ENCODE measurements at places on chromosomes 16 and 17. TPM values are rescaled to one million over a fixed set of nuclear protein-coding genes. Genes with fewer than 3 reads are reported as not detected.
A peak's percentile ranks its signal among the peaks of the same experiment; 100 is the strongest.

GRCh38 chr17:51078009-51078592 lies 42.6 kb downstream of the SPAG9 start:
- peaks cover 15% of the 10 kb centered on the region for H3K36me3 ChIP-seq
- no peak overlapping the region for H3K4me3 ChIP-seq
- H3K27me3 ChIP-seq, result no peaks in the 10 kb centered on the region
- no peak overlapping the region for H3K27ac ChIP-seq
- DNase-seq, result no peak
- no peaks in the 10 kb centered on the region for H3K4me1 ChIP-seq

DNA sequence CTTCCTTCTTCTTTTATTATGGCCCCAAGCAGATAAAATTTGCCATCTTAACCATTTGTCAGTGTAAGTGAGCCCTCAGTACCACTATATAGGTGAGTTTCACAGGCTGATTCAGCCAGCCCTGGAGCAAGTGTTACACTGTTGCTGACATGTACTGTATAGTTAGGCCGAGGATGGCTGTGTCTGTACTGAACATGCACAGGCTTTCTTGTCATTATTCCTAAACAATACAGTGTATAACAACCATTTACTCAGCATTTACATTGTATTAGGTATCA lies 53.7 kb downstream of the AMFR start:
- no peak overlapping the region for H3K27ac ChIP-seq
- no peaks in the 10 kb centered on the region for H3K27me3 ChIP-seq
- peaks cover 2% of the 10 kb centered on the region for H3K4me1 ChIP-seq

DNA sequence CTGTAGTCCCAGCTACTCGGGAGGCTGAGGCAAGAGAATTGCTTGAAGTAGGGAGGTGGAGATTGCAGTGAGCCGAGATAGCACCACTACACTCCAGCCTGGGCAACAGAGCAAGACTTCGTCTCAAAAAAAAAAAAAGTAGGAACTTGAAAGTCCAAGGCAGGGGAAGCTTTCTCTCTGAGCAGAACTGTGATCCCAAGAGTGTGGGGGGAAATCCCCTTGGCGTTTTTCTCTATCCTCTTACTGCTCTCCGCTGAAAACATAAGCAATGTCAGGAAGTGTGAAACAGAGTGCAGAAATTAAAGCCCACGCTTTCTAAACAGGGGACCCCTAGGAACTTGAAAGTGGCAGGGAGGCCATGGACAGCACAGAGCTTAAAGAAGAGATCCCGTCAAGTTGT lies 9.8 kb upstream of the CMTM3 start:
- no peak overlapping the region for H3K4me3 ChIP-seq
- H3K4me1 ChIP-seq, result no peaks in the 10 kb centered on the region
- H3K36me3 ChIP-seq, result no peaks in the 10 kb centered on the region
- no peaks in the 10 kb centered on the region for H3K27me3 ChIP-seq

The RHBDL3 gene
- 0.14 TPM for polyA plus RNA-seq

The CAVIN1 gene
- 110 TPM for polyA plus RNA-seq

DNA sequence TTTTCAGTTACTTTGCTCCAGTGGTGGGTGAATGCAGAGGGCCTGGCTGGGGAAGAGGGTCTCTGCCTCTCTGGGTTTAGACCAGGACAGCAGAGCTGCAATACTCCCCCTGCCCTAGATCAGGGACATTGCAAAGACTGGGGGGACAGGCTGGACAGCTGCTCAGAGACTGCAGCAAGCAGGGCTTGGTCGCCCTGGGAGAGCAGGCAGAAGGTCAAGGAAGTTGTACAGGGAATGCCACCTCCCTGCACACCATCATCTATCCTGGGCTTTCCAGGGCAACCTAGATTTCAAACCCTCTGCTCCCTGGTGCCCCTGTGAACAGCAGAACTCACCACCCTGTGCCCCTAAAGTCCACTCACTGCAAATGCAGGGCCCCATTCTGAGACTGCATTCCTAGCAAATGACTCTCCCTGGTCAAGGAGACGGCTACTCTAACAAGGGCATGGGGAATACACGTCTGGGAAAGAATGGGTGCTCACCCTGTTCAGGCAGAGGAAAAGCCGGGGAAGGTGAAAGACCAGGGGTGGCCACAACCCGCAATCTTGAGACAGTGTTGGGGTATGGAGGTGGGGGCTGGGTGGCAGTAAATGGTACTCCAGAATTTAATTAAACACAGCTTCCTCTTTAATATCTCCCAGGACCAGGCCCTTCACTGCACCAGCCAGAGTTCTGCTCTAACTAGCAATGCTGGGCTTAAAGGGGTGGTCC lies 1.0 kb downstream of the KIFC3 start:
- no peaks in the 10 kb centered on the region for H3K27me3 ChIP-seq
- peaks cover 4% of the 10 kb centered on the region for H3K36me3 ChIP-seq
- peaks cover 8% of the 10 kb centered on the region for H3K4me1 ChIP-seq
- peak; percentile 44 for DNase-seq
- H3K27ac ChIP-seq, result peak overlapping the region; percentile 95

DNA sequence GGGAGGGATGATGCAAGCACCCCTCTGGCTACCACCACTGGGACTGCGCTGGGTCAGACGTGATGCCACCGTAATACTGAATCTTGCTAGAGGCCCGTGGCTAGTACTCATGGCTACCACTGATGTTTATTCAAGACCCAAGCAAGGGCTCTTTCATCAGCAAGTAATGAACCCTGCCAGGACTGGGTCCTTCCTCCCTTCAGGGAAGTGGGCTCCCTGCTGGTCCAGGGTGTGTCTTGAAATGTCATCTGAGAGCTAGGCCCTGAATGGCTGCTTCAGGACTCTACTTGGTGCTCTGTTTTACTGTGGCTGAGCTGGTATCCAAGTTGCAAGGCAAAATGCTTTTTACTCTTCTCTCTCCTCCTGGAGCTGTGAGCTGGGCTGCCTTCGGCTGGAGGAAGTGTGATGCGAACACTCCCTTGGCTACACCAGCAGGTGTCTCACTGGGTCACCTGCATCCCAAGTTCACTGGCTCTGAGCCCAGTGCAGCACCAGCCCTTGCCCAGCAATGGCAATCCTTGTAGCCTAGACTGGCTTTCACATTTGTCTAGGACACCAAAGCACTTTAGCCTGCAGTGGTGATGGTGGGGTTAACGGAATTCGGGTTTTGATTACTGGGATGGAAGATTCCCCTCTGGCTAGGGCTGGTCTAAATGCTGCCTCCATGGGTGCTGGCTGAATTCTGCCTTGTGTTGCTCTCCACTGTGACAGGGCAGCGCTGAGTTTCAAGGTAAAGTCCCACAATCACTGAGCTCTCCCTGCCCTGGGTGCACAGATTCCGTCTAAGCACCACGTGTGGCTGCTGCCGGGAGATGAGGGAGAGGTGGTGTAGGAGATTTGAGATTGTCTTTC lies 98.6 kb downstream of the USP22 start:
- no peaks in the 10 kb centered on the region for H3K4me1 ChIP-seq
- no peak overlapping the region for H3K4me3 ChIP-seq
- H3K36me3 ChIP-seq, result no peaks in the 10 kb centered on the region
- no peak overlapping the region for H3K27ac ChIP-seq

- peaks cover 5% of the 10 kb centered on the region for H3K4me1 ChIP-seq
- H3K27ac ChIP-seq, result no peak overlapping the region
- H3K4me3 ChIP-seq, result no peak overlapping the region
- H3K36me3 ChIP-seq, result no peaks in the 10 kb centered on the region
- no peaks in the 10 kb centered on the region for H3K27me3 ChIP-seq
Measured at GRCh38 chr17:60351012-60351695, 40.8 kb downstream of the USP32 start.

DNA sequence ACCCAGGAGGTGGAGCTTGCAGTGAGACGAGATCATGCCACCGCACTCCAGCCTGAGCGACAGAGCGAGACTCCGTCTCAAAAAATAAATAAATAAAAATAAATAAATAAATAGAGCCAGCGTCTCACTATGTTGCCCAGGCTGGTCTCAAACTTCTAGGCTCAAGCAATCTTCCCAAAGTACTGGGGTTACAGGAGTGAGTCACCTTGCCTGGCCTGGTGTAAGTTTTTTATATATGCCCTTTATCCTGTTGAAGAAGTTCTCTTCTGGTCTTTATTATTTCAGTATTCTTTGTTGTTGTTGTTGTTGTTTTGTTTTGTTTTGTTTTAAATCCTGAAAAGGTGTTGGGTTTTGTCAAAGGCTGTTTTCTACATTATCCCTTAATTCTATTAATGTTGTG lies 30.1 kb upstream of the ABCC1 start:
- no peaks in the 10 kb centered on the region for H3K4me1 ChIP-seq
- H3K27me3 ChIP-seq, result no peaks in the 10 kb centered on the region
- no peak overlapping the region for H3K27ac ChIP-seq
- H3K4me3 ChIP-seq, result no peak overlapping the region
- no peaks in the 10 kb centered on the region for H3K36me3 ChIP-seq
- DNase-seq, result no peak

DNA sequence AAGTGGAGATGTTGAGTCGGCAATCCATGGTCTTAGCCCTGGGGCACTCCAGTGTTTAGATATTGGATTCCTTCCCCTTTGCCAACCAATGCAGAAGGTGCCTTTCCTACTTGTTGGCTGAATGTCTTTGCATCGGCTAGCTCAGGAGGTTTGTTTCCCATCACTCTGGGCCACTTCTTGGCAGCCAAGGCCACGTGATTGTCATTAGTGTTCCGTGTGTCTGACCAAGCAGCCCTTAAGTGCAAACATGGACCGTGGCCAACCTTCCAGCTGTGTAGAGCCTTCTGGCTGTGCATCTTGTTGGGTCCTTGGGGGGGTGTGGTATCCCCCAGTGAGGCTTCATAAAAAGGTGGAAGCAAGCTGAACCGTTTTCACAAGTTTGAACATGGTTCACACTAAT lies 66.0 kb downstream of the GNAO1 start:
- no peaks in the 10 kb centered on the region for H3K36me3 ChIP-seq
- H3K27ac ChIP-seq, result no peak overlapping the region
- H3K4me1 ChIP-seq, result peaks cover 2% of the 10 kb centered on the region
- DNase-seq, result peak; percentile 87
- H3K27me3 ChIP-seq, result no peaks in the 10 kb centered on the region
- no peak overlapping the region for H3K4me3 ChIP-seq

The KRT20 gene
- polyA plus RNA-seq, result not detected

The KRT31 gene
- 0.02 TPM for polyA plus RNA-seq

DNA sequence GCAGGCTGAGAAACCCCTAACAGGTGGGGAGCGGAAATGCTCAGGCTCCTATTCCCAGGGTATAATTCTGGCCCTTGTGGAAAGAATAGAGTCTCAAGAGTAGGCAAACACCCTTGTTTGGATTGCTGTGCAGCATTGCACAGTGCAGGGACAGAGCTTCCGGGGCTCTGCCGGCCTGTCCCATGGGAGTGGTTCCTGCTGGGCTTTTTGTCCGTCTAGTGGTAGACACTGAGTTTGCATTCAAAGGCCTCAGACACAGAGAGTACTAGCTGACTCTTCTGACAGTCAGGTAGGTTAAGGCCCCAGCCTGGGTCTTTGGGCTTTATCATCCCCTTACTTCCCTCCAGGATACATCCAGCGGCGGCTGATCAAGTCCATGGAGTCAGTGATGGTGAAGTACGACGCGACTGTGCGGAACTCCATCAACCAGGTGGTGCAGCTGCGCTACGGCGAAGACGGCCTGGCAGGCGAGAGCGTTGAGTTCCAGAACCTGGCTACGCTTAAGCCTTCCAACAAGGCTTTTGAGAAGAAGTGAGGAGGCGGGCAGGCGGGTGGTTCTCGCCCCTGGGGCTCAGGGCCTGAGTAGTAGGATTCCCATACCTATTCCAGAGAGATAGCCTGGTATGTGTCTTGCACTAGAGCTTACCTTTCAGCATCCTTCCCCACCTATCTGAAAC lies 18.1 kb downstream of the POLR2A start:
- no peak for DNase-seq
- H3K36me3 ChIP-seq, result peaks cover 66% of the 10 kb centered on the region
- H3K4me1 ChIP-seq, result no peaks in the 10 kb centered on the region
- no peak overlapping the region for H3K27ac ChIP-seq
- no peaks in the 10 kb centered on the region for H3K27me3 ChIP-seq

DNA sequence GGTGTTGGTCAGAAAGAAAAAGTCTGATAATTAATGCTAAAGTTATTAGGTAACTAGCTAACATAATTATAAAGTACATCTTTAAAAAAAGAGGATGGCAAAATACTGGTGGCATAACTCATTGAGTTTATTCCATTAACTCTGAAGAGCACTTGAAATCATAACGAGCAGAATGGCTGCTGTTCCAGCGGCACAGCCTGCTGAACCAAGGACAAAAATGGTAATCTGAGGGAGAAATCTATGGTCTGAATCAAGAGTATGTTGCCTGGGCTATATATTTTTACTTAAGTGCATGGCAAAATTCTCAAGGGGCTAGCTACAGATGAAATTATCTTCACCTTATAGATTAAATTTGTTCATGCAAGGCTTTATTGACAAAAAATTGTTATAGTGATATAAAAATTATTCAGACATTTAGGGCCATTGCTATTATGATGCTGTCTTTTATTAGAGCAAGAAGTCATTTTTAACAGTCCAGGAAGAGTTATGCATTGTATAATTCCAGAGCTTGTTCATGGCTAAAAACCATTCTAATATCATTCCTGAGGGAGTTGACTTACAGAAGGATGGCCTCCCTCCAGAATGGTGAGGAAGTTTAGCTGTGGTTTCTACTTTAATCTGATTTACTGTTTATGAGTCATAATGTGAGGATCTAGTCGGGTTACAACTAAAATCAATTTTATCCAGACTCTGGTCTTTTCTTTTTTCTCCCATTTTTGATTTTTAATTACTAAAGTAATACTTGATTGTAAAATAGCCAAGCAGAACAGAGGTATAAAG lies 41.4 kb upstream of the ANKFN1 start:
- H3K4me3 ChIP-seq, result no peak overlapping the region
- no peak for DNase-seq
- H3K27me3 ChIP-seq, result no peaks in the 10 kb centered on the region
- no peaks in the 10 kb centered on the region for H3K36me3 ChIP-seq

- H3K4me1 ChIP-seq, result peaks cover 4% of the 10 kb centered on the region
- H3K36me3 ChIP-seq, result peaks cover 7% of the 10 kb centered on the region
- no peaks in the 10 kb centered on the region for H3K27me3 ChIP-seq
- no peak for DNase-seq
- H3K27ac ChIP-seq, result no peak overlapping the region
Measured at GRCh38 chr16:56514845-56515244, 5.0 kb downstream of the BBS2 start.

The PRSS53 gene
- 2.3 TPM for polyA plus RNA-seq

The ABAT gene
- 4.5 TPM for polyA plus RNA-seq

The ABCC12 gene
- not detected for polyA plus RNA-seq

The MGAT5B gene
- polyA plus RNA-seq, result 0.52 TPM

DNA sequence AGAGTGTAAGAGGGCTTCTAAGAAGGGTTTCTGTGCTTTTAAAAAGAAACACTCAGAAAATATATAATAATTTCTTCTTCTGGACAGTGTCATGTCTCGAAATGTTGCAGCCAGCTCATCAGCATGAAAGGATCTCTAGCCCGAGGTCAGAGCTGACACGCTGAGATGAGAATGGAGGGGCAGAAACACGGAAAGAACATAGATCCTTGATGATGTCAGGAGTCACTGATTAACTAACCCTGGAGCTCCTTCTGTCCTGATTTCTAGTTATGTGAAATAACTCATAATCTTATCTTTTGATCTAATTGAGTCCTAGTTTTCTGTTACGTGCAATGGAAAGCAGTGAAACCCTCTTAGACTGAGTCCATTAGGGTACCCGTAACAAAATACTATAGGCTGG lies 10.3 kb upstream of the TOX3 start:
- no peak overlapping the region for H3K4me3 ChIP-seq
- peaks cover 1% of the 10 kb centered on the region for H3K4me1 ChIP-seq
- no peak for DNase-seq
- H3K27ac ChIP-seq, result no peak overlapping the region
- no peaks in the 10 kb centered on the region for H3K27me3 ChIP-seq

Data from lung (tissue), 17 donors.